ENCODE measurements at places on chromosomes 1 and 21. TPM values are rescaled to one million over a fixed set of nuclear protein-coding genes. Genes with fewer than 3 reads are reported as not detected.

CREB3L4 gene
- total RNA-seq = 9.6 TPM

RHEX gene
- not detected for total RNA-seq

TSACC gene
- 0.39 TPM for total RNA-seq

- DNase-seq = no peak
Observed at GRCh38 chr1:15761366-15762128, 3.0 kb downstream of the FBLIM1 start.

DNA sequence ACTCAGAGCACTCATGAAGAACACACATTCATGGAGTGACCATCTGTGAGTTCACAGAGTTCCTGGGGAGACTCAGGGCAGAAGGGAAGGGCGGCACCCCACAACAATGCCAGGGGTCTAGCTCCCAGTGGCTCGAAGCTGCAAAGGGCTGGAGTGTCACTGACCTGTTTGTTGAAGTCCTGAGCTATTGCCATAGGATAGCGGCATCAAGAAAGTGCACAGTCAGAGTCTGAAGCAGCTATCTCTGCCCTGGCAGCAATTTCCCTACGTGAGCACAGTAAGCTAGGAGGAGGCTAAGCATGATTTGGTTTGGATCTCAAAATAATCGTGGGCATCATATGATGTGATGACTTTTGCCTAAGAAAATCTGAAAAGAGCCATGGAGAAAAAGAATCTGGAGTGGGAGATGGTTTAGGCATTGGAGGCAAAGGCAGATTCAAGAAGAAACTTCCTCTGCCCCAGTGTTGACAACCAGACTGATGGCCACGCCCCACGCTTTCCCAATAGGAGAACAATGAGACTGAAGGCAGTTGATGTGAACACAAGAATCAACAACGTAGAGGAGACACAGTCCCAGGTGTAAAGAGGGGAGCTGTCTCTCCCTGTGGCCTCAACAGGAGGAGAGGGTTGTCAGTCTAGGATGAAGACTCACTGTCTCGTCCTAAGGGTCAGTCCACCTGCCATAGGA is 100.0 kb upstream of the SLC25A33 start:
- DNase-seq = no peak

DNA sequence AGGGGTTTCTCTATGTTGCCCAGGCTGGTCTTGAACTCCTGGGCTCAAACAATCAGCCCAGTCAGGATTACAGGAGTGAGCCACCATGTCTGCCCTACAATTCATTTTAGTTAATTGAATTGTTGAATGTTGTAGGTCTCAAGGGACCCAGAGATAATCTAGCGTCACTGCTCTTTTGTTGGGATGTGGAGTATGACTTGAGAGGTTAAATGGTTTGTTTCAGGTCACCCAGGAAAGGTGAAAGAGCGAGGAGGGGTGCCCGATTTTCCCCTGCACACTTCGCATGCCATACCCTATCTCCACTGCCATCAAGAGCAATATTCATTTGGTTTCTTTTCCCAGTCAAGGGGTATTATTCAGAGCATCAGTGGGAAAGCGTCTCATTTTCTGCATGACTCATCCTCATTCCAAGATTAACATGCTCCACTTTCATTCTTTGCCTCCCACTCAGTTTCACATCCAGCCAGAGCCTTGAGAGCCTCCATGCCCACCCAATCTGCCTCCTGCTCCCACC is 13.1 kb upstream of the SLC30A1 start:
- DNase-seq = peak; percentile 85

DNA sequence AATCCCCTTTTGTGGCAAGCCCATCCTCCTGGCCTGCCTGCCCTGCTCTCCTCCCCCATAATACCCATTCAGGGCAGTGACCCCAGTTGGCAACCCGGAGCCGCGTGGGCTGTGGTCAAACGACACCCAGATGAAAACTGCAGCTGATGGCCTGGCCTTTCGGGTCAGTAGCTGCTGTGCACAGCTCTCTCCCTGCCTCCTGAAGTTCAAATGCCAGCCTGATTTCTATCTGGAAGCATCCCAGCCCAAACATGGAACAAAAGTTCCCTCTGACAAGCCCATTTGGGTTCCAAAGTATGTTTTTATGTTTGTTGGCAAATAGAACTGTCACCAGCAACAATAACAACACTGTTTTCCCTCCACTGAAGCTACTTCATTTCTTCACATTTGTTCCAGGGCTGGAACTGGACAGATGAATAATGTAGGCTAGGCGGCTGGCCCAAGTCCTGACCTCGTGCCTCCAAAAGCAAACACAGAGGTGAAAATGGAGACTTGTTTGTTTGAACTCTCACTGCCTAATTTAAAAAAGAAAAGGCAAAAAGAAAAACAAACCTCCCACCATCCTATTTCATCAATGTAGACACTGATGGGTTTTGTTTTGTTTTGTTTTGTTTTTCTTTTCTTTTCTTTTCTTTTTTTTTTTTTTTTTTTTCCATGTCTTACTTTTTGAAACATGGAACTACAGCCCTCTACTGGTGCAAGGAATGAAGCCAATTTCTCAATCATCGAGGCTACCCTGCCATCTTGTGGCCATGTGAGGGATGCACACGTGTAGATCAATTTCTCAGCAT is 179.0 kb downstream of the ADSS2 start:
- peak; percentile 86 for DNase-seq
